ENCODE measurements at places on chromosomes 7 and 10.

DNA sequence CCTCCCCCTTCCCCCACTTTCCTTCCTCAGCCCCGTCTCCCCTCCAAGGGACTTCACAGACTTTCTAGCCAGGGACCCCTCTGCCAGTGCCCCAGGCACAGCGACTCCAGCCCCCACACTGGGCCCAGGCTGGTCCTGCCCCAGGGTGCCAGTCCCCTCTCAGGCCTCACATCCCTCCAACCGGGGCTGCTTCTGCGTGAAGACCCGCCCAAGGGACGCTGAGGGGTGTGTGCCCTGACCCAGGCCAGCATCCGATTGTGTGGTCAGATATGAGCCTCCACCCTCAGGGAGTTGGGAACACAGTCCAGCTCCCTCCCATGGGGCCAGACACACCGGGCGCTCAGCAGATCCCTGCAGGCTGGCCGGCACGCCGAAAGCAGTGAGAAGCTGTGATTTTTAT, 97.0 kb downstream of the MICALL2 start:
- no peak for DNase-seq

GRCh38 chr10:2760736-2761135, 306.6 kb upstream of the PFKP start:
- DNase-seq, result no peak

DNA sequence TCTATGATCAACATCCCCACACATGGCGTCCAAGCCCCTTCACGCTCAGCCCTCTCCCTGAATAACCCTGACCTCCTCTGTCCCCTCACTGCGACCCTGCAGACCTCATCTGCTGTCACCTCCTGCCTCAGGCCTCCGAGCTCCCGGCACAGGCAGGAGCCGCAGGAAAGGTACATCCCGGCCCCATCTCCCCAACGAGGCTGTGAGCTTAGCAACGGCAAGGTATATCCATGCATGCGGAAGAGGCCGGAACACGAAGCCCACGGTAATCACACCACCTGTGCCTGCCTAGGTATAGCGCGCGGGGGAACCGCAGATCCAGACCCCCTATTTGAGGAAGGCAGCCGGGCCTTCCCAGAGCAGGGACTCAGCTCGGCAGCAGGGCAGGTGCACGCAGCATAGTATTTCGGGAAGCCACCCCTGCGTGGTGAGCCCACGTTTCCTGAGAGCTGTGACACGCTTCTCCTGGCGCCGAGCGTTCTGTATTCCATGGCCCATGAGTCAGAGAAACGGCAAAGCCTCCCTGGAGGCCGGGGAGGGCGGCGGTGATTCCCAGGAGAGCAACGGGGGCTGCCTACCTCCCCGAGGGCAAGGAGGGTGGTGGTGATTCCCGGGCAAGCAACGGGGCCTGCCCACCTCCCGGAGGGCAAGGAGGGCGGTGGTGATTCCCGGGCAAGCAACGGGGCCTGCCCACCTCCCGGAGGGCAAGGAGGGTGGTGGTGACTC, 50.1 kb upstream of the DNAAF5 start:
- no peak for DNase-seq

DNA sequence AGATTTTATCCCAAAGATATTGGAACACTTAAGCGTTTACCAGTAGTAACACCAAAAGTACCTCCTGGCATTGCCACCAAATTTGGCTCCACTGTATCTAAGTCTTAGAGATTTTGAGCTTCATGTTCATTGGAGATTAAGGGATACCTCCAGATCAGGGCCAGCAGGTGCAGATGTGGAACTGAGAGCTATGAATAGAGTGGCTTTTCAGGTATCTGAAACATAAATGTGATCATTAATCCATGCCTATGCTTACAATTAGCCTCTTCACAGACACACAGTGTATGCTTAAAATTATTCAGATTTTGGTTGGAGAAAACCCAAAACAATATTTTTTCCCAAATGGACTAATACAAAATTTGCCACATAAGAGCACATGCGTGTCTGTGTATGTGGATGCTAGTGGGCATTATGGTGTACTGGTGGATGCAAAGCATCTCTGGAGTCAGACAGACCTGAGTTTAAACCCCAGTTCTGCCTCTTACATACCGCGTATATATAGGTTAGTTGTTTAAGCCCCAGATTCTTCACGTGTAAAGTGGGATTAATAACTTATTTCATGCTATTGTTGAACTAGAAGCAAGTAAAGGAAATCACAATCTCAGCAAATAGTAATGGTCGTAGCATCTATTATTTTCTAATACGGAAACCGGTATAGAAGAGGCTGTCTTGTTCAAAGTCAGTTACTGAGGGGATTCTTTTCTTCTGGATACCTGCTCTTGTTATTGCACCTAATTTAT, 6.8 kb upstream of the LRRC4 start:
- DNase-seq, result no peak

- no peak for DNase-seq
Observed at GRCh38 chr7:149776848-149777407, 3.5 kb upstream of the ZNF467 start.

GRCh38 chr7:7829667-7830066, 111.3 kb upstream of the RPA3 start:
- no peak for DNase-seq

DNA sequence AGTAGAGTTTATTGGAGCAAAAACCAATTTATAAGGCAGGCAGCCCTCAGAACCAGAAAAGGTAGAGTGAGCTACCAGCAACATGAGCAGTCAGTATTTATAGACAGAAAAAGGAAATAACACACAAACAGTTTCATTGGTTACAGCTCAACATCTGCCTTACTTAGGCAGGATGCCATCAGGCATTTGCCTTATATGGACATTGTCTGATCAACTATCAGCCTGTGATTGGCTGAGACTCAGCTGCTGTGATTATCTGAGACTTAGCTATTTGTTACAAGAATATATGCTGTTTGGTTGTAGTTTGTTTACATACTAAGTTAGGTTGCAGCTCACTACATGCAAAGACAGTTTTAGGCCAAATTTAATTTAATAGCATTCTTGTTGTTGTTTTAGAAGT, 60.4 kb upstream of the CDK1 start:
- no peak for DNase-seq
